ENCODE measurements at places on chromosomes 11 and 22.

DNA sequence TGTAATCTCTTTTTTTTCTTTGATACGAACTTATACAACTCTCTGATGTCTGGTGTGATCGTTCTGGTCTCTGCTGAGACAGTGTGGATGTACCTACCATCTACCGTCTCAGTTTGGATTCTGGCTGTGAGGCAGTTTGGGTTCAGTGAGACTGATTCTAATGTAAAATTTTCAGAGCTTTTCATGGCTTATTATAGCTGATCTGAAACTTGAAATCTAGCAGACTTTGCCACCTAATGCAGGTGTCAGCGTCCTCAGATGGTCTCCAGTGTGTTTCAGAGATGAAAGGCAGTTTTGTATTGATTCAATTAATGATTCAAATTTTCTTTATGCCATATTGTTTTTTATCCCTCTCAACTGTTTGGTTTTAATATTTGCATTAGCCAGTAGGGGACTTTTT lies 35.9 kb downstream of the PPFIBP2 start:
- DNase-seq, result no peak

DNA sequence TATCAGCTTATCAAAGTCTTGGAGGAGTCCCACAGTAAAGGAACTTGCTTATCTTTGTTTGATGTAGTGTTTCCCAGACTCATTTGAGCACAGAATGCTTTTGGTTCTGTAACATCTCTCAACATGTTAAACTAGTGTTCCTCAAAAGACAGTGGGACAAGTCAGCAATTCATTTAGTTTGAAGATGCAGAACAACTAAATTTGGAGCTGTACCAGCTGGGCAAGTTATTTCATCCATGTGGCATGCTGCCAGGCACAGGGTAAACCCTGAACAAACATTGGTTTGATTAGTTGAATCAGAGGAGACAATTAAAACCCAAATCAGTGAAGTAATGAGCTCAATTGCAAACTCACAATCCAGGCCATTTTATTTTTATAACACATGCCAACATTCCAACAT lies 141.2 kb downstream of the CSNK2A3 start:
- DNase-seq, result no peak

GRCh38 chr11:64857485-64857884 lies 13.0 kb upstream of the CDC42BPG start:
- DNase-seq, result no peak

- DNase-seq, result peak; percentile 44
Observed at GRCh38 chr11:587978-588380, 11.7 kb downstream of the PHRF1 start.

DNA sequence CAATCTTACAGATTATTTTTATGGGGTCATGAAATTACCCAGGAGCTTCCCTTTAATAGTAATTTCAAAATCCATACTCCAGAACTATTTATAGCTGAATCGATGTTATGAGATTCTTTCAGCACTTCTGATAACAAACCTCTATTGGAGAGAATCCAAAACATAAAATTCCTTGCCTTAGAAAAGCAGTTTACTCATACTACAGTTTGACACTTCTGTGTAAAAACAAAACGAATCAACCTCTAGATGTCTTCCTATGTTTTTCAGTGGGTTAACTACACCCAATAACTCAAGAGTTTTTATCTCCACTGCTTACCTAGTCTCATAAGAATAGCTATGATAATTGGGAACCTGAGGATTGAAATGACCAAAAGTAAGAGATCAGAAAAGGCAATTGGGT lies 35.6 kb downstream of the KIF18A start:
- no peak for DNase-seq

DNA sequence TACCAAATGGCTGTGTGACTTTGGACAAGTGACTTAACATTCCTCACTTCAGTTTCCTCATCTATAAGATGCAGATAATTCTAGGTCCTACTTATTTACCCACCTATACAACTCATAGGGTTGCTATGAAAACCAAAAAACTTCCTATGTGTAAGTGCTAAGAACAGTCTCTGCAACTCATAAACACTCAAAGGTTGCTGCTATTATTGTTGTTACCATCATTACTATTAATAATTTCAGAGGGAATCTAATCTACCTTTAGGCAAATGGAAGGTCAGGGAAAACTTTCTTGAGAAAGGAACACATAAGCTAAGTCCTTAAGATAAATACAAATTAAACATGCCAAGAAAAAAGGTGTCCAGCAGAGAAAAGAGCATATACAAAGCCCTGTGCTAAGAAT lies 40.5 kb downstream of the SIK3 start:
- DNase-seq, result no peak

- no peak for DNase-seq
Observed at GRCh38 chr11:58923300-58923788, 15.9 kb upstream of the GLYATL1 start.

GRCh38 chr11:128231845-128232410 lies 355.4 kb downstream of the ETS1 start:
- DNase-seq, result no peak

DNA sequence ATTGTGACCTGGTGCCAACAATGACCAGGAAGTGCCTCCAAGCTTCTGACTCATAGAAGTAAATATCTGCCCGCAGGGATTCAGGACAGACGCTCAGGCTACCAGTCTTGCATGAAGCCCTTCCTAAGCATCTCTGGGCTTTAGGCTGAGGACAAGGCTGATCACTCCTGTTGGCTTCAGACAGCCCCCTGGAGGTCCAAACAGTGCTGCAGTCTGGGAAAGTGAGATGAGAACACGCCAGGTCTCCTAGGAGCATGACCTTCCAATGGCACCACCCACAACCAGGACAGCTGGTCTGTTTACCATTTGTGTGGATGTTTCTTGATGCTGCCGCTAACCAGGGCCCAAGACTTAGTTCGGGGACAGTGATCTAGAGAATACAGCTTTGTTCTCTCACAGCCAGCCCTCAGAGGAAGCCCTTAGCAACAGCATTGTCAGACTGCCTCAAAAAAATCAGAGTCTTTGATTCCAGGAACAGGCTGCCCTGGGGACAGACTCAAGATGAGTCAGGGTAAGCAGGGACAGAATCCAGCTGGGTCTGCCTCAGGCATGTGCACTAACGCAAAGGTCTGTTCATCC lies 111.2 kb downstream of the ZNF280B start:
- no peak for DNase-seq

DNA sequence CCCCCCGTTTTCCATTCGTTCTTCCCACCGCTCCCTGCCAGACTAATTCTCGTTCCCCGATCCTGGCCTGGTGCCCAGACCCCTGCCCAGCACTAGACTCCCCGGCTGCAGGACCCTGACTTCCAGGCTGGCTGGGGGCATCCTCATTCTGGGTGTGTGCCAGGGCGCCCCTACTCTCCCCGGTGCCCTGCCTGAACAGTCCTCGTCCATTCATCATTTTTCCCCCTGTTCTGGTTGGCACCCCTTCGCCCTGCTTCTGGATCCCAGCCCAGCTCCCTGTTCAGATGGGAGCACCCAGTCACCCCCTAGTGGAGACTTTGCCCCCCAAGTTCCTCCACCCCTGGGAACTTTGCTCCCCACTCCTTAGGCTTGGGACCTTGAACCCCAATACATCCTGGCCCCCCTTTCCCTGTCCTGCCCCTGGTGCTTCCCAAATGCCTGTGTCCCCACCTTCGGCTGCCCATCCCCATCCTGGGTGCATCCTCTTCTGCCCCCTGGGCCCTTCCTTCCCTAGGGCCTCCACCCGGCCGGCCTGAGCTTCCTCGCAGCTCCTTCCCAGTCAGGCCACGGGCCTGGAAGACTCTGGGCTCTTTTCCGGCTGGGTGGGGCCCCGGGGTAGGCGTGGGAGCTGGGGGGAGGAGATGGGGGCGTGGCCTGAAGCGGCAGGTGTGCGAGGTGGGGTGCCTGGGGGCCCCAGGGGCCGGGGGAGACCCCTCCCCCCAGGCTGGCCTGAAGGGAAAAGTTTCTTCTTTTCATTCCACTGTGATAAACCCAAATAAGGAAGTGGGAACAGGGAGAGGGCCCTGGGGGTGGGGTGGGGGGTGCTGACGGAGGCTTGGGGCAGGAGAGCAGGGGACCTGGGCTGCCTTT lies 908 bp downstream of the PLCB3 start:
- DNase-seq, result no peak
